ENCODE measurements at places on chromosomes 3 and 15.

DNA sequence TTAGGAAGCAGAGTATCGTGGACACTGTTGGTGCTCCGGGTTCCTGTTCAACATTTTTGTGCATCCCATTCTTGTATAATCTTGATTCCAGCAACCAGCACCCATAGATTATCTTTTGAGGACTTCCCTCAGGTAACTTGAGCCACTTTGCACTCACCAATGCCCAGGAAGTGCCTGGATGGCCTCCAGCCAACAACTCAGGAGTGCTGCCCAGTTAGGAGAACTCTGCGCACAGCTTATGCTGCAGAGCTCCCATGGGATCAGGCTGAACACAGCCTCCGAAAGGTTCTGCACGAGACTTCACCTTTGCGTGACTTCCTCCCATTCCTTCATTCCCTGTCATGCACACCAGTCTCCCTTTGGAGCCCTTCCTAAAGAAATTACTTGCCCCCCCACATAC, 64.3 kb upstream of the LRRN1 start:
- no peak for DNase-seq

GRCh38 chr15:71451130-71451529, 335.9 kb downstream of the THSD4 start:
- DNase-seq: no peak

- no peak for DNase-seq
Observed at GRCh38 chr3:184368586-184369183, 7.2 kb downstream of the POLR2H start.

DNA sequence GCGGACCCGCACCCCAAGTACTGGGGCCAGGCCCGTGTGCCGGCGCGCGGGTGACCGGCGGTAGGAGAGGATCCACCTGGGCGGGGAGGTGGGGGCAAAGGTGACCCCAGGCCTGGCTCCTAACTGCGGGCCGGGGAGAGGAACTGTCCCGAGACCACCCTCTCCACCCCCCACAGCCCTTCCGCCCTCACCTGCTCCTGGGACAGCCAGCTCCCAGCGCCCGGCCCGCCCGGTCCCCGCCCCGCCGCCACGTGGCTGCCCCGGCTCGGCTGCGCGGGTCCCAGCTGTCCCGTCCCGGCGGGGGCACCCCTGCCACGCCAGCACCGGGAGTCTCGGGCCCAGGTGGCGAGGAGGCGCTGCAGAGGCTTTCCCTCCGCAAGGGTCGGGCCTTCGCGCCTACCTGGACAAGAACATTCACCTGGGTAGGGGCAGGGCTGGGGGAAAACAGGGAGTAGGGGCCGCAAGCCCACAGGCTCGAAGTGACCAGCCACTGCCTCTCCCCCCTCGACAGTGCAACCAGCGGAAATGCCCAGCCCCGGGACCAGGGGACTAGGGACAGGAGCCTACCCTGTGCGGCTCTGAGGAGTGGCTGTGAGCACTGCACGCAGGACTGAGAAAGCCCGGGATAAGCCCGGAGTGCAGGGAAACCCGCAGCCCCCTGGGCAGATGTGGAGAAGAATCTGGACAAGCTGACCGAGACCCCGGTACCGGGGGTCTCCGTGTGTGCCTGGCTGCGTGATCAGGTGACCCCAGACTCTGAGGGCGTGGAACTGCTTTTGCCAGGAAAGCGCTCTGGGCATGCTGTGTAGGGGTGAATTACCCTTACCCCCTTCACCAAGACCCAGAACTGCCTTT, at the start of gene SLC12A8:
Gene SLC12A8, minus strand, starts transcription at position 240 of the 855 bp plus-strand sequence. CDS start 1,399 bp downstream, outside the sequence.
- no peak for DNase-seq

DNA sequence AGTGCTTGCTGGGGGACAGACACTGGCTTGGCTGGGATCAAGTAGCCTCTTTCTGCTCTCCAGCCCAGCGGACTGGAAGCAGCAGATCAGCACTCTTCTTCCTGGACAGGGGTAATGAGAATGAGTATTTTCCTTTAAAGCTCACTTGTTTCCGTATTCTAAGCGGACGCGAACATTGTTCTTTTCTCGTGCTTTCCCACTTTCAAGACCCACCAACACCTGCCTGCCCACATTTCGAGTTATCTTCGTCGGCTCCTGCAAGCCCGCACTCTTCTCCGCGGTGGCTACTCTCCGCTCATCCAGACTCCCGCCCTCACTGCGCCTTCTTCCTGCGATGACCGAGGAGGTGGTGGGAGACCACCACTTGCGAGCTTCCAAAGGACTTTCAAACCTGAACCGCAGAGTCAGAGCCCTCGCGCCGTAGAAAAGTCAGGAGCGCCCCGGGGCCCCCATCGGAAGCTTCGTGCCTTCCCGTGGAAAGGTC, 1.6 kb upstream of the PPM1L start:
- peak; percentile 18 for DNase-seq

GRCh38 chr3:17730318-17730967, 12.0 kb downstream of the TBC1D5 start:
- DNase-seq: no peak

- no peak for DNase-seq
Observed at GRCh38 chr3:145967043-145967442, 193.9 kb downstream of the PLOD2 start.

- peak; percentile 57 for DNase-seq
Observed at GRCh38 chr15:80173022-80173759, 20.4 kb downstream of the FAH start.

DNA sequence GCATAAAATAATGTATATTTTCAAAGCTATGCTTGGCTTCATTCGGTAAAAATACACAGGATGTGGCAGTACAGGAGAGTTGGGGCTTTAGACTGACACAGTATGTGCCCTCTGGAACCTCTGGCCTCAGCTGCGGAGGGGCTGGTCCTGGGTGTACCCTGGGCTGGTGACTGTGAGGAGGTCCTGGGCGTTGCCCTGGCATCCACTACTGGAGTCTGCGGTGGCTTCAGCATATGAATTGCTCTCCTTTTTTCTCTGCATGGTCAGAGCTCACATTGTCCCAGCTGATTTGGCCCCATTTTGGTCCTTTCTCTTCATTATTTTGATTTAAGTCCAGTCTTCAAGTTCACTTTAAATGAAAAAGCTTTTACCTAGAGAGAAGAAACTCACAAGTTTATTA, 40.5 kb upstream of the CORO2B start:
- DNase-seq: no peak

GRCh38 chr15:46768287-46768686, 949.0 kb upstream of the SEMA6D start:
- no peak for DNase-seq

GRCh38 chr3:52068055-52068571, 11.7 kb upstream of the DUSP7 start:
- DNase-seq: no peak

- DNase-seq: no peak
Observed at GRCh38 chr15:59035201-59035600, 47.7 kb downstream of the RNF111 start.

DNA sequence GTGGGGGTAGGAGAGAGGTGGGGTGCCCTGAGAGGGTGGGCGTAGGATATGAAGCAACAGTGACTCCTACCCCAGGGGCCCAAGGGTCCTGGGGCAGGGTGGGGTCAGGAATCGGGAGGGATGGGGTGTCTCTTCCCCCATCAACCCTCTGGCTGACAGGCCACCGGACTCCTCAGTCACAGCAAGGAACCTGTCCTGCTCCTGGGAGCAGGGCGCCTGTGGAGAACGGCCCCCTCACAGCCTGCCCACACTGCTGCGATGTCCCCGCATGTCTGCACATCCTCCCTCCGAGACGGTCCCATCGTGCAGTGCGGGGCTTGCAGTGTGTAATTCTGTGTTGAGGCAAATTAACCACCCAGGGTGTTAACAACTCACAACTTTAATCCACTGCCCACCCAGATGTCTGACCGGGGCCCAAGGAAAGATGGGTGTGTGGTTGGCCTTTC, 2.7 kb downstream of the TM4SF19 start:
- DNase-seq: no peak

All from CD4-positive, alpha-beta memory T cell (primary cell).